CD4-positive, alpha-beta memory T cell (primary cell): ENCODE measurements at places on chromosomes 3 and 15.

DNA sequence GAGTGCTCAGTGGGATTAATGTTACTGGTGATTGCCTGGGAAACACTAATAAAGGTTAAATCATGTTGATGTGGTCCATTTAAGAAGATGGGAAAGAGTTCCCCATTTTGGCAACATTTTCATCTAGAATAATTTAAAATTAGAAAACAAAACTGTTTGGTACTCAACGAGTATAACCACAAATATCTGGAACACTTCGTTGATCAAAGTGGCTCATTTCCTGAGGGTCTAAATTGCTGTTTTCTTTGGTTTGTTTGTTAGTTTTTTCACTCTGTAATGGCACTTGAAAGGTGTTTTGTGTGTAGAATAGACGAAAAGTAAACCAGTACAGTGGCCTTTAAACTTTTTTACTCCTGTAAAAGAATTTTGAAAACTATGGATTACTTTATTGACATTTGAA is 73.9 kb downstream of the BBX start:
- DNase-seq = no peak

GRCh38 chr3:153639631-153640030 is 477.6 kb downstream of the RAP2B start:
- DNase-seq = no peak

- DNase-seq = no peak
Observed at GRCh38 chr3:123261666-123262065, 59.9 kb downstream of the SEC22A start.

DNA sequence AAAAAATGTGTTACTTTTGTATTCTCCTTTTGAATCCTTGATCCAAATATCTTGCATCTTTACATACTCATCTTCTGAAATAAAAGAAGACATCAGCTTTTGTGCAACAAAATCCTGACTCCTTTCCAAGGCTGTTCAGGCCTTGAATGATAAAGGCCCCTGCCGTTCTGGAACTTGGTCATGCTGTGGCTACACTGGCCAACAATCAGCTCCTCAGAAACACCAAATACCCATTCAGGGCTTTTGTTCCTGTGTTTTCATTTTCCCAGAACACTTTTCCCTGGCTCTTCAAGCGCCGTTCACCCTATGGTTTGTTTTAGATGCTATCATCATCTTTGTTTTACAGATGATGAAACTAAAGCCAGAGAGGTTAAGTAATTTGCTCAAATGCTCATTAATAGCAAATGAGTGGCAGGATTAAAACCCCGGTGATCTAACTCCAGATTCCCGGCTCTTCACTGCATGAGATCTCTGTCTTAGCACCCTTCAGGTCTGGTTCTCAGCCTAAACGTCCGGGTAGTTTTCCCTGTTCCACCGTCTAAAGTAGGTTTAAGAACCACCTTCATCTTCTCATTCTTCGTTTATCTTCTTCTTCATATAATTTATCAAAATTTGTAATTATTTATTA is 58.3 kb downstream of the EPHA3 start:
- DNase-seq = no peak

DNA sequence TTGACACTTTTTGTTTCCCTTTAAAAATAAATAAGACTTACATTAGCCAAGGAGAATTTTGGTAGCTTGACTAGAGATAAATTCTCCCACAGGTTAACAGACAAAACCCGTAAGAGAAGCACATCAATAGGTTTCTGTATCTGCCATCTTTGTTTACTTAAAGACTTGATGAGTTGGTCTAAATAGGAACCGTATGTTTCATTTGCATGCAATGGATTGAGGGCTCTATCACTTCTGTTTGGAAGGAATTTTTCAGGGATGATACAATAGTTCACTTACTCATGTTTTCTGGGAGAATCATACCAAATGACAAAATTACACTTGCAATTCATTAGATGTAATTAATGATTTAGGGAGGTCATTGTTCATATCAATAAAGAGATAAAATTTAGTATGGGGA is 631.5 kb upstream of the NR2F2 start:
- no peak for DNase-seq

- no peak for DNase-seq
Observed at GRCh38 chr3:144350125-144350524, 378.5 kb downstream of the DIPK2A start.

DNA sequence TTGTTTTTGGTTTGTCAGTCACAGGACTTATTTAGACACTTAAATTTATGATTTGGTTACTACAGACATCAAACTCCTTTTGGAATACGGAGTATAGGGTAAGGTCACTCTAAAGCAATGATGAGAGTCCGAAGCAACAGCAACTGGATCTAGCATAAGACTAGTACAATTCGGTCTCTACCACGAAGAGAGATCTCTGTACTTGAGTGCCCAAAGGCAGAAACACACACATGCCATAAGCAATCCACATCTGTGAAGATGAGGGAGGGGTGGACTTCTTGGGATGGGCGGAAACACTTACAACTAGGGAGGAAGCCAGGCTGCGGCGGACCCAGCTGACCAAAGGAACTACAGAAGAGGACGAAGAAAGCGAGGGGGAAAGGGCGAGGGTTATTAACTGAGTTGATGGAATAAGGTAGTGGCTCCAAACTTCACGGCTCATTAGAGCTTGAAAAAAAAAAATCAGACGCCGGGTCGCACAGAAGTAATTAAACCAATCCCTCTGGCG is 595 bp downstream of the DPH6 start:
- DNase-seq = no peak

DNA sequence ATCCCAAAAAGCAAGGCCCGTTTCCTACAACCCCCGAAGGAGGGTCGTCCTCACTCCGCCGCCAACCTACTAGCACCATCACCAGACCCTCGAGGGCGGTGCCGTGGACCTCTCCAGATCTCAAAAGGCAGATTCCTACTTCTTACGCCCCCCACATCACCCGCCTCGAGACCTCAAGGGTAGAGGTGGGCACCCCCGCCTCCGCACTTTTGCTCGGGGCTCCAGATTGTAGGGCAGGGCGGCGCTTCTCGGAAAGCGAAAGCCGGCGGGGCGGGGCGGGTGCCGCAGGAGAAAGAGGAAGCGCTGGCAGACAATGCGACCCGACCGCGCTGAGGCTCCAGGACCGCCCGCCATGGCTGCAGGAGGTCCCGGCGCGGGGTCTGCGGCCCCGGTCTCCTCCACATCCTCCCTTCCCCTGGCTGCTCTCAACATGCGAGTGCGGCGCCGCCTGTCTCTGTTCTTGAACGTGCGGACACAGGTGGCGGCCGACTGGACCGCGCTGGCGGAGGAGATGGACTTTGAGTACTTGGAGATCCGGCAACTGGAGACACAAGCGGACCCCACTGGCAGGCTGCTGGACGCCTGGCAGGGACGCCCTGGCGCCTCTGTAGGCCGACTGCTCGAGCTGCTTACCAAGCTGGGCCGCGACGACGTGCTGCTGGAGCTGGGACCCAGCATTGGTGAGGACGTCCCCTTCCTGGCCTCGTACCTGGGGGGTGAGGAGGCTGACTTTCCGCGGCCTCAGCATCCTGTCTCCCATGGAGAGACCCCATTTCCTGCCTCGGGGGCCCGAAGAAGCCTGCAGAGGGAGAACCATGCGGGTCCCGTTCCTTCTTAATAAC is at the start of gene MYD88:
Gene MYD88, plus strand, starts transcription at position 313 of the 842 bp plus-strand sequence. Its CDS starts 40 bp downstream, at position 353.
- DNase-seq = peak; percentile 88

- no peak for DNase-seq
Observed at GRCh38 chr15:92808598-92809063, 91.5 kb upstream of the CHD2 start.

DNA sequence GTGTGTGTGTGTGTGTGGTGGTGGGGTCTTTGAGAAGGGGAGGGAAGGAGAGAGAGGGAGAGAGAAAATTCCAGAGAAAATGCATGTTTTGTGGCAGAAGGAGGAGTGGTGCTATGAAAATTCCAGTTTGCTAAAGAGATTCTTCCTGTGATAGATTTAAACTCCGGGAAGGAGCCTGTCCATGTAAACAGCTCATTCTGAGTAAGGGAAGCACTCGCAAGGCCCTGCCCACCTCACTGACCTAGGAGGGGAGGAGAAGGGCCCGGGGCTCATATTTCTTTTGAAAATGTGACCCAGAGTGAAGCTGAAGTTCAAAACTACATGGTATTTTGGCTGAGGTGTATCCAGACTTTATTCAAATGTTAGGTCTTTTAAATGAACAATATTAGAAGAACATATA is 41.3 kb downstream of the ADAMTSL3 start:
- no peak for DNase-seq

DNA sequence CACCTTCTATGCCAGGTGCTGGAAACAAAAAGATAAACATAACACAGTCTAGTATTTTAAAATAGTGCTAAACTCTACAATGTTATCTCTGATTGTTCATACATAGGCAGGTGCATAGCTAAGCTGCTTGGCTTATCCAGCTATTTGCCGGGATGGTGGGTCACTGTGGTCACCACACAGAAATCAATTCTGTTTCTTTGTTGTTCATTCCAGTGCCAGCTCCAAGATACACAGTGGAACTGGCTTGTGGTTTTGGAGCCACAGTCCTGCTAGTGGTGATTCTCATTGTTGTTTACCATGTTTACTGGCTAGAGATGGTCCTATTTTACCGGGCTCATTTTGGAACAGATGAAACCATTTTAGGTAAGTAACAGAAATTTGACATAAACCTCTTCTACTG is 130.2 kb downstream of the IL1RAP start:
- DNase-seq = no peak

DNA sequence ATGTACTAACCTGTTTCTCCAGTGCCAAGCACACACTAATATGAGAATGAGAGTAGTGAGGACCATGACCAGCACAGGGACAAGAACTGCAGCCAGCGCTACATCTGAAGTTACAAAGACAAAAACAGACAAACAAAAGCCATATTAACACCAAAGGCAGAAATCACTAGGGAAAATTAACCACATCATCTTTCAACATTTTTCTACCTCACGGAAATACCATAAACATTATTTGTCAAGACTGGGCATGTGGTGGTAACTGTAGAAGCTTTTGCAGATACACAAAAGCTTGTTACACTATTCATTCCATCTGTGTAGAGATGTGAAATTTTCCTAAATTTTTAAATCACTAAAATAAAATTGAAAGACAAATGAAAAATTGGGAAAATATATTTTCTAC is 44.9 kb downstream of the ST3GAL6 start:
- DNase-seq = no peak

GRCh38 chr3:148601766-148602685 is 95.7 kb upstream of the AGTR1 start:
- no peak for DNase-seq

DNA sequence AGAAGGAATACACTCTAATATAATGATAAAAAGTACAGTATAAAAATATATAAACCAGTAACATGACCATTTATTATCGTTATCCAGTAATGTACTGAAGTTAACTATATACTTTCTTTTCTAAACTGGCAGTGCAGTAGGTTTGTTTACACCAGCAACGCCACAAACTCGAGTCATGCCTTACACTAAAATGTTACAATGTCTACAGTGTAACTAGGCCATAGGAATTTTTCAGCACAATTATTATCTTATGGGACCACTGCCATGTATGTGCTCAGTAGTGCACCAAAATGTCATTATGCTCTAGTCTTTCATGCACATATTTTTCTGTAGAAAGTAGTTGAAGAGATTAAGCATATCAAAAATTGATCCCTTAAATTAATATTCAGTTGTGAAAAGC is 609.8 kb upstream of the BCHE start:
- DNase-seq = no peak

DNA sequence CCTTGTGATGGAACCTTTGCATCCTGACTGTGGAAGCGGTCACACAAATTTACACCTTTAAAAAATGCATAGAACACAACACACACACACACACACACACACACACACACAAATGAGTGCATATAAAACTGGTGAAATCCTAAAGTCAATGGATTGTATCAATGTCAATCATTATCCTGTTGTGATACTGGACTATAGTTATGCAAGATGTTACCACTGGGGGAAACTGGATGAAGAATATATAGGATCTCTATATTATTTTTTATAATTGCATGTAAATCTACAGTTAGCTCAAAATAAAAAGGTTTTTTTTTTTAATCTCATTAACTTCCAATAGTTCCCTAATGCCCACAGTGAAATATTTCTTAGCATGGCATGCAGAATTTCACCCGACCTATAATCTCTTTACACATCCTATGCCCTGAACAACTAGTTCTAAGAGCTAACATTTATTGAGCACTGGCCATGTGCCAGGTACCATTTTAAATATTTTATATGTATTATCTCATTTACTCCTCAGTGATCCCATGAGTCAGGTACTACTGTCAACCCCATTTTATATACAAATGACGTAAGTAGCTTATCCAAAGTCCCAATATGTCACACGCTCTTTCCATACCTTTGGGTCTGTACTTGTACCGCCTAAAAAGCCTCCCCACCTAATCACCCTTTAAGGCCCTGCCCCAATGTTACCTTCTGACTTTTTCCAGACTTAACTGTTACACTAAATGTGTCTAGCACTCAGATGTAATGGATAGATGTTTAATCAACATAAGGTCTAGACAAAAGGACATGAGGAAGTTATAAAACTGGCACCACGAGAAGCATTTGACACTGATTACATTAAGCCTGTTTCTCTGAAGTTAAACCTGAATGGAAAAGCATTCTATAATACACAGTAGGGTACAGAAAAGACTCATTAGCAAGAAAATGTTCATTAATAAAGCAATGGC is 5.5 kb downstream of the ABCC5 start:
- DNase-seq = no peak

DNA sequence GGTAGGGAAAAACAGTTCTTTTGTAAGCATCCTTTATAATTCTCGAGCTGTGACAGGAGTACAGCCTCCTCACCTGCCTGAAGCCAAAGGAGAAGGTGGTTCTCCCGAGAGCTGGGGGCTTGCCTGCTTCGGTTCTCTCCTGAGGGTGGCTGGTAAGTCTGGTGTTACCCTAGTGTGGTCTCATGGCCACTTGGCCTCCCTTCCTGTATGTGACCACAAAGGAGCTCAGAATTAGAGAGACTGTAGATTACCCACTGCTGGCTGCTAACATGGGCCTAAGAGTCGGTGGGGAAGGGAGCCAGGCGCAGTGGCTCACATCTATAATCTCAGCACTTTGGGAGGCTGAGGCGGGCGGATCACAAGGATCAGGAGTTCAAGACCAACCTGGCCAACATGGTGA is 12.6 kb downstream of the PDHB start:
- DNase-seq = no peak

DNA sequence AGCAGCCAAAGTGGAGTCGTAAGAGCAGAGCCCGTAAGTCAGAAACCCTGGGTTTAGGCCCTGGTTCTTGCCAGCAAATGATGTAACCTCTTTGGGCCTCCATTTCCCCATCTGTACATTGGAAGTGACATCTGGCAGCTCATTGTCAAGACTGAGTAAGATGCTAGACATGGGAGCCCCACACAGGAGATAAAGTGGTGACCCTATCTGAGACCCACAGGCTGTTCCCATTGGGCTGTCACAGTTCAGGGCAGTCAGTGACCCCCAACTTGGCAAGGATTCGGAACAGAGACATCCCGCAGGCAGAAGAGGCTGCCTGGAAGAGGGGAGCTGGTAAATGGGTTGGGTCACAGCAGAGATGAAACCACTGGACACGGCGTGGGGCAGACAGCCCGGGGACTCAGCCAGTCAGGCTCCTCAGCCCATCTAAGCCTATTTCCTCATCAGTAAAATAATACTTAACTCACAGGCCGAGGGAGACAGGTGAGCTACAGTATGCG is 1.8 kb downstream of the CLN6 start:
- no peak for DNase-seq
